Fibroblast of lung (primary cell): ENCODE measurements at places on chromosomes 5 and 9. TPM values are rescaled to one million over a fixed set of nuclear protein-coding genes. Genes with fewer than 3 reads are reported as not detected.

- DNase-seq = peak; percentile 4
- no peak overlapping the region for H3K27ac ChIP-seq
- no peaks in the 10 kb centered on the region for H3K36me3 ChIP-seq
These were observed 128.9 kb upstream of the RAPGEF1 start for GRCh38 chr9:131868766-131869165.

DNA sequence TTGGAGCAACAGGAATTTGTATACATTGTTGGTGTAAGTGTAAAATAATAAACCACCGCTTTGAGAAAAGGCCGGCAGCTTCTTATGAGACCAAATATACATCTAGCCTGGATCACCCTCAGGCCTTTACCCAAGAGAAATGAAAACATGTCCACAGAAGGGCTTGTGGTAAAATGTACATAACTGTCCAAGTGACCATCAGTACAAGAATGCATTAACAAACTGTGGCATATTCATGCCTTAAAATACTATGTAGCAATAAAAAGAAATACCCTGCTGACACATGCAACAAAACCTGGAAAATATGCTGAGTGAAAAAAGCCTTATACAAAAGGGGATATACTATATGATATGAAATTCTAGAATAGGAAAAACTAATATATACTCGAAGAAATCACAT lies 311.9 kb upstream of the TRPC7 start:
- no peak overlapping the region for H3K27ac ChIP-seq
- no peaks in the 10 kb centered on the region for H3K4me1 ChIP-seq
- H3K27me3 ChIP-seq = no peaks in the 10 kb centered on the region

Gene SLC6A7
- not detected in 2 replicates for total RNA-seq

Gene C9orf50
- total RNA-seq = 0.17 and 0.26 TPM in 2 replicates

Gene TERT
- not detected in 2 replicates for total RNA-seq

- H3K4me3 ChIP-seq = no peak overlapping the region
- no peaks in the 10 kb centered on the region for H3K4me1 ChIP-seq
- H3K27ac ChIP-seq = no peak overlapping the region
These were observed 22.9 kb downstream of the PROP1 start for GRCh38 chr5:177973066-177973635.

Gene ATG10
- 8.7 and 8.8 TPM in 2 replicates for total RNA-seq

DNA sequence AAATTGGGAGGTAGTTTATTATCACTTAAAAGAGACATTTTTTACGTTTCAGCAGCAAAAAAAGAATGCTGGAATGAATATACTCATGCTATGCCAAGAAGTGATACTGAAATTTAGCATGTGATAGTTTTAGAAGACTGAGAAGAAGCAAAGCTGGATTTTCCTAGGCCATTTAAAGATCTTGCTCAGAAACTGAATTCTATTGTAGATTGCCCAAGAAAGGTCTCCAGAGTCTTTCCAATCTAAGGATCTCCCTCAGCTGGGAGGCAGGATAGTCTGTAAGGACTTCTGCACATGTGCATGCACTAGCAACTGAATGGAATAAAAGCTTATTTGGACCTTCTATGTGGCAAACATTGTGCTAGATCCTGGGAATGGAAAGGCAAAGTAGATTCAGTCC lies 334.5 kb downstream of the DTWD2 start:
- H3K36me3 ChIP-seq = no peaks in the 10 kb centered on the region
- no peak overlapping the region for H3K4me3 ChIP-seq
- no peak overlapping the region for H3K27ac ChIP-seq

GRCh38 chr5:159095151-159095721 lies 4.5 kb downstream of the EBF1 start:
- H3K27me3 ChIP-seq = no peaks in the 10 kb centered on the region
- H3K27ac ChIP-seq = peak overlapping the region; percentile 76
- peak overlapping the region; percentile 76 for H3K4me3 ChIP-seq
- DNase-seq = no peak

Gene TAF11L8
- not detected in 2 replicates for total RNA-seq

- no peaks in the 10 kb centered on the region for H3K27me3 ChIP-seq
- H3K4me3 ChIP-seq = no peak overlapping the region
- H3K27ac ChIP-seq = no peak overlapping the region
- no peak for DNase-seq
- H3K4me1 ChIP-seq = no peaks in the 10 kb centered on the region
These were observed 44.7 kb downstream of the GKAP1 start for GRCh38 chr9:83772860-83773259.

- no peaks in the 10 kb centered on the region for H3K36me3 ChIP-seq
- no peak overlapping the region for H3K4me3 ChIP-seq
- no peak overlapping the region for H3K27ac ChIP-seq
These were observed 64.7 kb upstream of the ABCA1 start for GRCh38 chr9:104992659-104993058.

DNA sequence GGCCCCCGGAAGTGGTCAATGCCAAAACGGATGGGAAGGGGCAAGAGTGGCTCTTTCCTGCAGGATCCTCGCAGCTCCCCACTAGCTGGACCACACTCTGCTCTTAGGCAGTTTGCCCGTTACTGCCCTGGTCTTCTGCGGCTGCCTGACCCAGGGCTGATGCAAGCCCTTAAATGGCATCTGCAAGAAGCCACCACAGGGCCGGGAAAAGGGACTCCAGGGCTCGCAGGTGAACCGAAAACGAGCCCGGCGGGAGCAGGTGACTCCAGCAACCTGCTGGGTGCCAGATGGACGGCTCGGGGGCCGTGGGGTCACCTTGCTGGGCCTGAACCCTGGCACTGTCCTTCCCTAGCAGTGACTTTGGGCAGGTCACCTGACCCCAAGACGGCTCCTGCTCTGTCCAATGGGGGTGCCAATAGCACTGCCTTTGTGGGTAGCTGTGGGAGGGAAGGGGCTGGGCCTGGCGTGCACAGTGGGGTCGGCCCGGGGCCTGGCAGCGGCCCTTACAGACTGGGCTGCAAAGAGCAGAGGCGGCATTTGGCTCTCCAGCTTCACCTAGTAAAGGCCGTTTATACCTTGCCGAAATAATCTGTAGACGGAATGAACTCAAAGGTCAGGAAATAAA lies 1.3 kb downstream of the TMEM250 start:
- H3K36me3 ChIP-seq = peaks cover 9% of the 10 kb centered on the region
- no peaks in the 10 kb centered on the region for H3K27me3 ChIP-seq
- no peak for DNase-seq
- H3K4me3 ChIP-seq = peak overlapping the region; percentile 61
- H3K4me1 ChIP-seq = peaks cover 6% of the 10 kb centered on the region
- peak overlapping the region; percentile 30 for H3K27ac ChIP-seq

DNA sequence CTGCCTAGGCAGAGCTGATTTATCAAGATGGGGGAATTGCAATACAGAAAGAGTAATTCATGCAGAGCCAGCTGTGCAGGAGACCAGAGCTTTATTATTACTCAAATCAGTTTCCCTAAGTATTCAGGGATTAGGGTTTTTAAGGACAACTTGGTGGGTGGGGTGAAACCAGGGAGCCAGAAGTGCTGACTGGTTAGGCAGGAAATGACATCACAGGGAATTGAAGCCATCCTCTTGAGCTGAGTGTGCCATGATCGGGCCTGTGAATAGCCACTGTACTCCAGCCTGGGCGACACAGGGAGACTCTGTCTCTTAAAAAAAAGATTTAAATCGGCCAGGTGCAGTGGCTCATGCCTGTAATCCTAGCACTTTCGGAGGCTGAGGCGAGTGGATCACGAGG lies 45.3 kb upstream of the CDK5RAP2 start:
- peak; percentile 22 for DNase-seq
- H3K27ac ChIP-seq = peak overlapping the region; percentile 20
- H3K36me3 ChIP-seq = no peaks in the 10 kb centered on the region
- no peaks in the 10 kb centered on the region for H3K4me1 ChIP-seq

Gene EQTN
- not detected in 2 replicates for total RNA-seq

DNA sequence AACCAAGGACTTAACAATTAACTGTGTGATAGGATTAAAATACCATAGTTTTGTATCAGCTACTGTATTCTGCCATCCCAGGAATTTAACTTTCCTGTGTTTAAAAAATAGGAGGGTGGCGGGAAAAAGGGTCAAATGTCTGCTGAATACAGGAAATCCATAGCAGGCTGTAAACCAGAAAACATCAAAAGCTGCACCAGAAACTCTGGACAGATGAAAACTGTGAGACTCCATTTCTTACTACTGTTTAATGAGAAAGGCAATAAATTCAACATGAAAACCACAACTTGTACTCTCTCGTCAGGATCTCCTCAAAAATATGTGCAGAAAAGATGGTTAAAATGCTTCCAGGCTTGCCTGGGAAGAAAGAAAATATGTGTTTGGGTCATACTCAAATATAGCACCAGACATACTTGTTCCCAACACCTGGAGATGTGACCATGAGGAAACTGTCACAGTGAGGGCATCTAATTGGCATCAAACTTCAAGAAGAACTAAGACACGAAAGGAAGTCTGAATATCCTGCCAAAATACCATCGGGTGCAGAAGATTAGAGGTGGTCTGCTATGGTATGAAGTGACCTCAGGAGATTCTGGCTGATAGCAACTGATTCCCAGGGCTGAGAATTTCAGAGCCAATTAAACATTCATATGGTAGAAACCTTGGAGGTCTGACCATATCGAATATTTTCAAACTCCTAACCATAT lies 164.7 kb upstream of the TARS1 start:
- H3K36me3 ChIP-seq = no peaks in the 10 kb centered on the region
- H3K27me3 ChIP-seq = no peaks in the 10 kb centered on the region
- H3K27ac ChIP-seq = no peak overlapping the region
- no peak overlapping the region for H3K4me3 ChIP-seq

Gene ASS1
- total RNA-seq = 223 and 276 TPM in 2 replicates

DNA sequence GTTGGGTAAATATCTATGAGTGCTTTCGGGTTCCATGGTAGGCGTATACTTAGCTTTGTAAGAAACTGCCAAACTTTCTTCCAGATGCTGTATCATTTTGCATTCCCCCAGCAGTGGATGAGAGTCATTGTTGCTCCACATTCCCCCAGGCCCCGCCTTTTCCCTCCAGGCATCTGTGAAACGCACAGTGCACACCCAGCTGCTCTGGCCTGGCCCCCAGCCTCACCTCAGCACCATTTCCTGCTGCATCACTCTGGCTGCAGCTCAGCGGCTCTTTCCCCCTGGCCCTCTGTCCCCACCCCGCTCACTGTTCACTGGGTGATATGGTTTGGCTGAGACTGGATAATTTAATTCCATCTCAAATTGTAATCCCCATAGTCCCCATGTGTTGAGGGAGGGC lies 76.6 kb upstream of the SPTLC1 start:
- no peaks in the 10 kb centered on the region for H3K4me1 ChIP-seq
- DNase-seq = peak; percentile 41
- H3K4me3 ChIP-seq = no peak overlapping the region
- H3K27me3 ChIP-seq = peaks cover 2% of the 10 kb centered on the region
- no peak overlapping the region for H3K27ac ChIP-seq

GRCh38 chr9:34203992-34204635 lies 25.3 kb downstream of the UBAP1 start:
- H3K27ac ChIP-seq = peak overlapping the region; percentile 53
- H3K4me1 ChIP-seq = peaks cover 3% of the 10 kb centered on the region
- no peaks in the 10 kb centered on the region for H3K27me3 ChIP-seq
- no peak overlapping the region for H3K4me3 ChIP-seq
- DNase-seq = peak; percentile 47
- no peaks in the 10 kb centered on the region for H3K36me3 ChIP-seq

DNA sequence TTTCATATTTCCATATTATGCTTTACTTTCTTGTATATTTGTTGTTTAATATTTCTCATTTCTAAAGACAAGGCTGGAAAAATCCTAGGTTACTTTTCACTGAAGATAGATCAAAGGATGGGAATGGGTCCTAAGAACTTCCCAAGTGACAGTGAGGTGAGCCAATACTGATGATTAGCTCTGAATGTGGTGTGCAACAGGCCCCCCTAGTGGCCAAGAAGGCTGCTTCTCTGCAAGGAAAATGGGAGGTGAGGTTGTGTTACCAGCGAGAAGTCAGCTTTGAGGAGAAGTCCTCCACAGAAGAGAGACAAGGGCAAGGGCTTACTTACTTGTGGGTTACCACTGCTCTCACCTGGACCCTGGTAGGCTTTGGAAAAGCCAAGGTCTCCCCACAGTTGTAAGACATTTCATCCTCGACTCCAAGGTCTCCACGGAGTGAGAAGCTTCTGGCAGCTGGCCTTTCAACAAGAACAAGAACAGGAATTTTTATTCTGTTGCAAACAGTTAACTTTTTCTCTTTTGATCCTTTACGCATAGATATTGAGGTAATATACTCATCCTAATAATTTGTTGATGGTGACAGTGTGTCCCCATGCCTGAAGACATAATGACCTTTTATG lies 69.9 kb downstream of the MAMDC2 start:
- DNase-seq = peak; percentile 68
- H3K4me3 ChIP-seq = no peak overlapping the region
- H3K27me3 ChIP-seq = no peaks in the 10 kb centered on the region
- H3K36me3 ChIP-seq = no peaks in the 10 kb centered on the region
- H3K27ac ChIP-seq = no peak overlapping the region

DNA sequence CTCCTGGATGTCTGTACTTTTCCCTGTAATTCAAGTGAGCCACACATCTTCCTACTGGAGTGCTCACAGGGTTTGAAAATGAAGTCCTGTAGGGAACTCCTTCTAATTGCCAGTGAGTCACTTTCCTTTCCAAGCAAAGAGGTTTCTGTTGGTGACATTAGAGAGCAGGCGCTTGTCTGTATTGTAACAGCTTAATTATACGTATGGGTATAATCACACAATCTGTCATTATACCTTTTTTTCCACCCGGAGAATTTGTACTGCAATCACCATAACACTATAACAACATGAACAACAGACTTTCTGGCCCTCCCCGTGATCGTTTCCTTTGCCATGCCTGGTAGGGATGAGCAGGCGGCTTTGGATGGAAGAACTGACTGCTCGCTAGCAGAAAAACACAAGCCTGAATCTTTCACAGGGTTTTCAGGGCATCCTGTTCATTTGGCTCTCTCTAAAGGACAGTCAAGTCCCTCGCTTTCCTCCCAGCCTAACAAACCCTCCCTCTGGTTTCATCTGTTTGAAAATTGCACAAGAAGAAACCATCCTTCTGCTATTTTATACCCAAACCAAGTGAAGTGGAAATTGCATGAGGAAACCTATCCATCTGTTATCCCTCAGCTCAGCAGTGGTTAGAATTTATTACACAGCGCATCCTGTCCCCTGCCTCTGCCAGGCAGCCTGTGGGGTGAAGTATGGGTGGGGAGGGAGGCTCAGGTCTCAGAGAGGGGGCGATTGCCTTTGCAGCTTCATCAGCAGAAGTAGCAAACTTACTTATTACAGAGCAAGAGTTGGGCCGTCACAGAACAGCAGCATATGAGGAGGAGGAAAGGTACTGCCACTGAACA lies 307.0 kb upstream of the TLE4 start:
- H3K27ac ChIP-seq = no peak overlapping the region
- H3K4me3 ChIP-seq = no peak overlapping the region
- H3K27me3 ChIP-seq = no peaks in the 10 kb centered on the region
- DNase-seq = no peak

GRCh38 chr9:9231946-9232345 lies 1380.9 kb downstream of the PTPRD start:
- H3K4me3 ChIP-seq = no peak overlapping the region
- H3K27ac ChIP-seq = no peak overlapping the region
- no peak for DNase-seq
- no peaks in the 10 kb centered on the region for H3K27me3 ChIP-seq
- H3K36me3 ChIP-seq = no peaks in the 10 kb centered on the region

- H3K4me3 ChIP-seq = no peak overlapping the region
- no peaks in the 10 kb centered on the region for H3K27me3 ChIP-seq
- H3K4me1 ChIP-seq = peaks cover 2% of the 10 kb centered on the region
- no peak for DNase-seq
- H3K27ac ChIP-seq = no peak overlapping the region
These were observed 93.6 kb downstream of the CAMSAP1 start for GRCh38 chr9:135813671-135814290.
